ENCODE measurements at places on chromosomes 6 and 20.

DNA sequence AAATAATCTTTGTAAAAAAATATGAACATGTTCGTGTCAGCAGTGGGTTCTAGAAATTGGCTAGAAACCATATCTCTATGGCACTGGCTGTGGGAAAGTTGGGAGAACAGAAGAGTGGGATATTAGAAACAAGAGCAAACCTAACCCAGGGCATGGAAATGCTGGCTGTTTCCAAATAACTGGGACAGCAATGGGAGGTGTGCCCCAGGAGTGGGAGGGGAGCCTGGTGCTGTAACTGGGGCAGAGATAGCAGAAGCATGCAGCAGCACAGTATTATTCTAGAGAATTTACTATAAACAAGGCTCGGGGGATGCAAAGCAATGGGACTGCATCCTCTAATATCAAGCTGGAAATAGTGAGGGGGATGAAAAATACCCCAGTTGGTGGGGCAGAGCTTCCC lies 175.0 kb downstream of the KIF6 start:
- no peak for DNase-seq

DNA sequence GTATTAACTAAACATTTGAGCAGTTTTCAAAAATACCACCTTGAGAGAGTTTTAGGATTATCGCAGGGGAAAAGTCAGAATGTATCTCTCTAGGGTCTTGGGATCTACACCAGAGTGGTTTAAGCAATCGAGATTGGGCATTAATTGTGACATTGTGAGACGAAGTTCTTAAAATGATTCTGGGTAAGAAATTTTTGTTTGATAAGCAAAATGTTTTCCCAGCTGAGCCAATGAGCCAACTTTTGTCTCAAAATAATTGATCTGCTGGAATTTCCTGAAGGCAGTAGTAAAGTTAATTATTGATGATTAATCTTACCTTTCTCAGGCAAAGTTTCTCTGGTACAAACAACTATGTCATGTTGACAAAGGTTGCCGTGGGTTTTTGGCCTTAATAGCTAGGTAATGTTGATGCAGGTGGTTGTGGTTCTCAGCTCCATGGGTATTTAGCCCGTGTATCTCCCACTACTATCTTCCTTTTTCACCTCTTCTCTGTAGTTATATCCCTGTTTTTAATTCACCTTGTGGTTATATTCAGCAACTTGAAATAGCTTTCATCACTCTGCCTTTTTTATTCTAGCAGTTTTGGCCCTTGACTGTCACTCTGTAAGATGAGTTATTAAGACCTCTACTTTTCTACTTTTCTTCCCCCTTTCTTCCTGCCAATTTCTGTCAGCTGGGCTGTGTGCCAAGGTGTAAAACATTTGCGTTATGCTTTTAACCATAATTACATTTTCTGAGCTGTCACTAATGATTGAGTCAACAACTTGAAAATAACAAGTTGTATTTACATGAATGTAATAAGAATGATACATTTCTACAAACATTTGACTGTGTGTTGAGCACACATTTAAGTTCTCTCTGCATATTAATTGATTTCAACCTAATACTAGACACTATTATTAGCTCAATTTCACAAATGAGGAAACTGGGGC lies 368.3 kb upstream of the BTBD3 start:
- DNase-seq = no peak

DNA sequence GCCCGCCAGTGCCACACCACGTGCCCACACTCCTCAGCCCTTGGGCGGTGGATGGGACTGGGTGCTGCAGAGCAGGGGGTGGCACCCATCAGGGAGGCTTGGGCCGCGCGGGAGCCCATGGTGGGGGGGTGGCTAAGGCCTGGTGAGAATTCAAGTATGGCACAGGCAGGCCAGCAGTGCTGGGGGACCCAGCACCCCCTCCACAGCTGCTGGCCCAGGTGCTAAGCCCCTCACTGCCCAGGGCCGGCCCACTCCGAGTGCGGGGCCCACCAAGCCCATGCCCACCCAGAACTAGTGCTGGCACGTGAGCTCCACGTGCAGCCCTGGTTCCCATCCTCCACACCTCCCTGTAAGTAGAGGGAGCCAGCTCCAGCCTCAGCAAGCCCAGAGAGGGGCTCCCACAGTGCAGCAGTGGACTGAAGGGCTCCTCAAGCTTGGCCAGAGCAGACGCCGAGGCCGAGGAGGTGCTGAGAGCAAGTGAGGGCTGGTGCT lies 1091.1 kb upstream of the GJE1 start:
- no peak for DNase-seq

GRCh38 chr6:144757299-144757698 lies 472.2 kb downstream of the UTRN start:
- DNase-seq = no peak

DNA sequence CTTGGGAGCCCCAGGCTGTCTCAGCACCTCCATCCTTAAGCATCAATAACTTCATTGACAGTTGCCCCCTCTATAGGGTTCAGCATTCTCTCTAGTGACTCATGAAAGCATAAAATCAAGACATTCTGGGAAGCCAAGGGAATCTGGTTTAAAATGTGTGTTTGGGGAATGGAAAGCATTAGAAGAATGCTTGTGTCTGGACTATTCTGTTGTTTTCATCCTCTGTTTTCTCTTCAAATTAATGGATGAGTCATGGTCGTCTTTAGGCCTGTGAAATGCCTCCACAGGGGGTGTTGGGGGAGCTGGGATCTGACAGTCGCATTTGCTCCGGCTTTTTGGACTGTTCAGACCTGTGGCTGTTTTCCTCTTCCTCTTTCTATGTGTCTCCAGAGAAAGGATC lies 279.7 kb downstream of the CDC5L start:
- no peak for DNase-seq

DNA sequence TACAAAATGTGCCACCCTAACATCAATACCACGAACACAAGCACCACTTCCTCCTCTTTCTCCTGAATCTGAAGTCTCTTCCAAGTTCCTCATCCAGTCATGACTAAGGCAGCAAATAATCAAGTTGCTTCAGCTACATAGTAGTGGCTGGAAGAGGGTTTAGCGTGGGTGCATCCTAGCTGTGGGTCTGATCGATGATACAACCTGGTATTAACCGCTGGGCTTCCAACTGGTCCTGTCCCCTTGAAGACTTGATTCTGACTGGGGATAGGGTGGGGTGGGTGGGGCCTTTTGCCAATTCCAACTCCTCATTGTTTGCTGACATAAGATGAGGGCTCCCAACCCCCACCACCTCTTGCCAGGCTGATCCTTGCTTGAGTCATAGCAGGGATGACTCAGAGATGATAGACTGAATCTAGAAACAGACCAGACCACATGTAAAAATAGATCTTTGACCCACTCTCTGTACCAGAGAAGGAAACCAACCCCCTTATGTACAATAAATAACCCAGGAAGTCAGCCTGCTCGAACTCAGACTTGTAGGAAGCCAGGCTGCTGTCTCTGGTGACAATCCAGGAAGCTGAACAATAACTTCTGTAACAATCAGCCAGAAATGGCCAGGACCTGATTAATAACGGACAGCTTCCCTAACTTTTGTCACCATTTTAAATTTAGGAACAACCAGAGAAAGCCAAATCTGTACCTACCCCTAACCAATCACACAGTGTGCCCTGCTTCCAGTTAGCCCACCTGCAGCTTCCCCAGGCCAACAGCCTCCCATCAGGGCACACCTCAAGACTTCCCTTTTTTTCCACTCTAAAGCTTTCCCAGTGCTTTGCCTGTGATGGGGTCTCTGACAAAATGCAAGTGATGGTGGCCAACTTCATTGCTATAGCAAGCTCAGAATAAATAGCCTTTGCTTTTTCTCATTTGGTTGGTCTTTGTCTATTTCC lies 68.9 kb upstream of the FAM184A start:
- DNase-seq = no peak

DNA sequence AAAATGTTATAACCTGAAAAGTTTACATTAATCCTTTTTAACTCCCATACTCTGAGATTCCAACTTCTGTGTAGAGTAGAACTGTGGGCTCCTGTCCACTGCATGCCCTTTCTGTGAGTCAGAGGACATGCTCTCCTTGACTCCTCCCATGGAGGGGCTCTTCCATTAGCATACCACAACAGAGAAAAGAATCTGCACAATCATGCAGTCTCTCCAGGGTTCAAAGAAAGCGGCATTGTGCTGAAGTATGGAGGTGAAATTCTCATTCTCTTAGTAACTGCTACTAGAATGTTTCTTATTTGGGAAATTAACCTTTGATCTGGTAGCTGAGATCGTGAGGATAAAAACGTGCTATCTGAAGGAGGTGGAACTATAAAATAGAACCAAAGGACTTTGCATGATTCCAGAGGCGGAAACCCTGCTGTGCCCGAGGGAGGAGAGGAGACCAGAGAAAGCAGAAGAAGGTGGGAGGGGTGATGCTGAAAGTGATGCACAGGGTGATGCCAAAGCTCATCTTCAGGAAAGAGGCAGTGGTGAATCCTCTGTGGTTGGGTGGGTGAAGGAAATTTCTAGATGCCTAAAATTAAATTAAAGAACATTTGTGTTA lies 202.2 kb upstream of the PCSK2 start:
- DNase-seq = no peak

GRCh38 chr20:5482791-5483190 lies 166.0 kb upstream of the PROKR2 start:
- no peak for DNase-seq

DNA sequence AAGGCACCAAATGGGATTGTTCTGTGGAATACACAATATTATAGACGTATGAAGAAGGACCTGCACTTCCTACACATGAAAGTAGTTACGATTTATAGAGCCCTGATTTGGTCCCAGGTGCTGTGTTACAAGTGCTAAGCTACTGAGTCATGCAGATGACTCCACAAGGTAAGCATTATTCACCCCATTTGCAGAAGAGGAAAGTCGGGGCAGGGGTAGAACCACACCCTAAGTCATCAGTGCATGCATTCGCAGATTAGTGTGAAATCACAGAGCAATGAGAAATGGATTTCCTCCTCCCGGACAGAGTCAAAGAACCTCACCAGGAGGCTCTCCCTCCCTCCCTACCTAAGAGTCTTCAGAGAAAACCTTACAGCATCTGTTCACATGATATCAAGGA lies 279.5 kb downstream of the LRFN2 start:
- DNase-seq = no peak

DNA sequence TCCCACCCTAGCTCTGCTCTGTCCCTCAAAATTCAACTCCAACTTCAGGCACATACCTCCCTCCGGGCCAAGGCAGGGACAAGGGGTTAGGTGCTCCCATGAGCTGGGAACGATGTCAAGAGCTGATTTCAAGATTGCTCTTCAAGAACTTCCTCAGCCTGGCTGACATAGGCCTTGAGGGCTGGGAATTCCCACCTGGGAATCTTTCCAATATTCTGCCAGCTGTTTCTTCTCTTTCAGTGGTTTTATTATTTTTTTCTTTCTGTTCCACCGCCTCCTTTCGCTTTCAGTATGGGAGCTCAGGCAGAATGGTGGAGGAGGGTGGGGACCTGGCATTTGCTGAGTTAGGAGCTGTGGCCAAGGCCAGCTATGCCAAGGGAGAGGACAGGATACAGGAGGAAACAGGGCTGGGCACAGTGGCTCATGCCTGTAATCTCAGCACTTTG lies 33.7 kb downstream of the SRSF3 start:
- no peak for DNase-seq

GRCh38 chr6:54541541-54541940 lies 233.3 kb downstream of the TINAG start:
- no peak for DNase-seq

- peak; percentile 94 for DNase-seq
These were observed 5.2 kb downstream of the GTSF1L start for GRCh38 chr20:43721429-43722152.

DNA sequence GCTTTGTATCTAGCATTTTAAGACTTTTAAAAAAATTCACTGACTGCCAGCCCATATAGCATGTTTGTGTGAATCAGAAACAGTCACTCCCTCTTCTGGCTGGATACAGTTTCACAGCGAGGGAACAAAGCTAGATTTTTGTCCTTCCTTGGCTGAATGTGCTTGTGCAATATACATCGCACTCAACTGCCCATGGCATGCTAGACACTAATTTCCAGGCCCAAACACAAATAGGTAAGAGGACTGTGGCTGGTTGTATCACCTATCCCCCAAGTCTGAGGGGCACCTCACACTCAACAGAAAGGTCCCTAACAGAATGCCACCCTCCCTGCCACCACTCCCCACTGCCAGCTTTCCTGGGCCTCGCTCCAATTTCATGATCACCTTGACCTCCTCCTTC lies 16.2 kb upstream of the BLCAP start:
- no peak for DNase-seq

DNA sequence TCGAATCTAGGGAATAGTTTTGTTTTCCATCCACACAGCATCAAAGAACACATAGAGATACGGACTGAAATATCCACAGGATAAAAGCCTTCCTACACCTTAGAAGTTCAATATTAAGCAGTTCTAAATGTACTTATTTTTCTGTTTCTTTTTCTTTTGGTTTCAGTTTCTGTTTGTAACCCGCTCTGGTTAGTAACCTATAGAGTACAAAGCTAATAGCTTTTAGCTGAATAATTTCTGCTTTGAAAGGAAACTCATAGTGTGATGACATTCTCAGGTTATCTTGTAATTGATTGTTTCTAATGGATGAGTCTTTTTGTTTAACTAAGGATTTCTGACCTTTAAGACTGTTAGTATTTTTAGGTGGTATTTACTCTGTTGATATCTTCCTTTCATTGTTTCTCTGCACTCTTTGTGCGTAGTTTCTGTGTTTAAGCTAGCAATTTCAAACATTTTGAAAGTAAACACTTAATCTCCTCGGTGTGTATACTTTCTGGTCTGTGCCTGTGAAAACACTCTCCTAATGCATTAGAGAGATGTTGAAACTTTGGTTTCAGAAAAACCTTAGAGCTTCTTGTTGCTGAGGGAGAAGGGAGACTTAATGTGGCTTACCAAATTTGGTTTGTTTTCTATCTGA lies 385.5 kb downstream of the HDGFL1 start:
- peak; percentile 7 for DNase-seq

- DNase-seq = no peak
These were observed 271.2 kb upstream of the TAB2 start for GRCh38 chr6:149046164-149046821.

DNA sequence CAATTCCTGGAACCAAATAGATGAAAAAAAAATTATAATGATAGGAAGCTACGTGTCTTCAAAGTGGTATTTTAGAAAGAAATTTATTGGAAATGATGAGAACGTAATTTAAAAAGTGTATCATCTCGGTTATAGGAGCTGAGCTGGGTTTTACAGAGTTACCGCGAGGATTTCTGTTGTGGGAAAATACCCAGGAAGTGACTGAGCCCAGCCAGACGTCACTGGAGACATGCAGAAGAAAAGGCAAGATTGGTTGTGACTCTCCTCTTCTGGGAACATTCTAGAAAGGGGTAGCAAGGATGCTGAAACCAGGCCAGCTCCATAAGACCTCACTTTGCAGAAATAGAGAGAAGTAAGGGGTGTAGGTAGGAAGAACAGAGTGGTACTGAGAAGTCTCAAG lies 95.9 kb upstream of the ADGRF1 start:
- DNase-seq = no peak

GRCh38 chr20:57781901-57782300 lies 72.1 kb upstream of the PMEPA1 start:
- no peak for DNase-seq

Data from NCI-H345 (cell line).